ENCODE measurements at places on chromosomes 5 and 9.

- no peak for DNase-seq
Measured at GRCh38 chr9:83956086-83956435, 24.0 kb downstream of the HNRNPK start.

DNA sequence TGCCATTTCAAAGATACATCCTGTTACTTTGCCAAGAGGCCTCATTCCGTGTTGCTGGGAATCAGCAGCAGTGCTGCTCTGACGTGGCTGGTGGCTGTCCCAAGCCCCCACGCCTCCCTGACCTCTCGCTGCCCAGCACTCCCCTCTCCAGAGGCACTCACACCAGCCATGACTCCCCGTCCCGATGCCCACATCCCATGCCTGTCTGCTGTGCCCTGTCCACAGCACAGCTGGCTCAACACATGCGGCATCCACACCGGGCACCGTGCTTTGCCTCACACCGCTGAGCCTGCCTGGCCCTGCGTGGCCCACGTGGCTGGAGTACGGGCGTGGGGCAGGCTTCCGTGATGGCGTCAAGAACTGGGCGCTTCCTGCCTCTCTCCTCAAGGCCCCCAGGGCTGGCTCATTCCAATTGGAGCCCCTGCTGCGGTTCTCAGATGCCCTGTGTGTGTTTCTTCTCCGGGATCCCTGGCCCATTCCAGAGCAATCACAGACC, 7.8 kb upstream of the LCN1 start:
- peak; percentile 30 for DNase-seq

- no peak for DNase-seq
Measured at GRCh38 chr5:147668385-147668784, 114.1 kb downstream of the JAKMIP2 start.

- no peak for DNase-seq
Measured at GRCh38 chr9:107983181-107983603, 493.6 kb upstream of the KLF4 start.

DNA sequence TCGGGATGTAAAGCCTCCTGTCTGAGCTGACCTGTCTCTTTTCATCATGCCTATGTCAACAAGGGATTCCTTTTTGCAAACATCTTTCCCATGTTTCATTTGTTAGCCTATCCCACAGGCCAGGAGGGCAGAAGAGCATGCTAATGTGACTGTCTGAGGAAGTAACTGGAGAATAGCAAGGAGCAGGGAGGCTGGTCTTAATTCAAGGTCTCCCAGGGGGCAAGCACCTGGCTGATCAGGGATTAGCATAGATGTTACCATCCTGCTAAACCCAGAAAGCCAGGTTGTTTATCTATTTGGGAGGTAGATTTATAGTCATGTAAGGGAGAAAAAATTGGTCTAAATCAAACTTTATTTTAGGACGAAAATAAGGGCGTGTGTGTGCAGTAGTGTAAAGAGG, 36.7 kb upstream of the MAP1B start:
- DNase-seq: no peak

DNA sequence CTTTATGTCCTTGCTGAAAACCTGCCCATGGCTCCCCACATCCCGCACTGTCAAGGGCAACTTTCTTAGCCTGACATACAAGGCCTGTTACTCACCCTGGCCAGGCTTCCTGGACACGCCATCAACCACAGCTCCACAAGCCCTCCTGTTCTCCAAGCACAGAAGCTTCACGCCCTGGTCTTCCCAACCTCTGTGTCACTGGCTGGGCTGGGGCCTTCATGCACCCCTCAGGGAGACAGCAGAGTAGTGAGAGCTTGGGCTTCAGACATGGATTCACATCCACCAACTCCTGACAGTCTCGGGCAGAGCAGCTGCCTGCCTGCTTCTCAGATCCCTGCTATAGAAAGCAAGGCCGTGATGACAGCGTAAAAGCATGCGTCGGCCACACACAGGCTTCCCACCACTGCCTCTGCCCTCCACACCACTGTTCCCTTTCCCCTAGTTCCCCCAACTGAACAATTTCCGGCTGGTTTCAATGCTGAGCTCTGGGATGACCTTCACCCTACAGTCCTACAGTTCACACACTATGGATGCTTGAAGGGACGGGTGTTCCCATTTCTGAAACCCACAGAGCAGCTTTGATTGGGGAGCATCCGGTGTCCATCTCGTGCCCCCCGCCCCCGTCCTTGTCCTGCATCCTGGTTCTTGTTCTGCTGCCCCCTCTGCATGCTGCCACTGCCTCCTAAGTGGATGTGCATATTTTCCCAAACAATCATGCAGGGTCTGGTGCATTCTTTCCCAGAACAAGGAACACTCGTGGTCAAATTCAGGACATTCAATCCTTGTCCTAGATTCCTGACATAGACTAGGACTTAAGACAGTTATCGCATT, 33.4 kb upstream of the ADAMTS2 start:
- no peak for DNase-seq

DNA sequence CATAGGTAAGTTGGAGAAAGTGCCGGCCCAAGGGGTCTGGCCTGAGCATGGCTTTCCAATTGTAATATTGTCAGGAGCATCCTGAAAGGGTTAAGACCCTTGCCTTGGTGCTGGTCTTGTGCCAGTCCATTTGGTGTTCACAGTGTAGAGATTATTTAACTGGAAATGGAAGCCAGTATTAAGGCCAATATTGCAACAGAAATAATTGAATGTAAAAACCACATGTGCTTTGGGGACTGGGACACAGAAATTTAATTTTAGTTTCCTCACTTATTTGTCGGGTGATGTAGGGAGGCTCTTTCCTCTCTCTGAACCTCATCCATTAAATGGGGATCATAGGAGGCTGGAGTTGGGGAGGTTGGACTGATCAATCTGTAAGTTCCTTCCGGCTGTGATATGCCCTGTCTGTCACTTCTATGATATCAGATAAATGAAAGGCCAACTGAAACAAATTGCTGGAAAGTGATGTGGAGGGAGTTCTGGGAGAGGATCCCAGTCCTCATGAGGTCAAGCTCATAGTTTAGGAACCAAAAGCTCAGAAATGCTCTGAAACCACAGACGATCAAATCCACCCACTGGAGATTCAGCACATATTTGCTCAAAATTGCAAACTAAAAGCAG, 54.8 kb upstream of the COL15A1 start:
- no peak for DNase-seq

DNA sequence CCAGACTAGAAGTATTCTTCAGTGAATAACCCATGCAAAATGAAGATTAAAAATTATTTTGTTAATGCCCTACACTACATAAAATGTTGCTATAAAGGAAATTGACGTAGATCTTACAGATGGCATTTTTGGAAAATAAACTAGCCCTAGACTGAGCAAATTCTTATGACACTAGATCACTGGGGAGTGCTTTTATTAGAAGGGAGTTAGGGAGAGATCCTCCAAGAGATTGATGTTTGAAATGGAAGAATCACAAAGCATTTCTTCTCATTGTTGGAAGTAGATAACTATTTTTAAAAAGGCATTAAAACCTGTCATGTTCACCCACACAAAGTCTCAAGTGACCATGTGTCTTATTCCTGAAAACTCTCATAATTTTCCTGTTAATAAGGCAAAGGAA, 351.1 kb upstream of the TLE4 start:
- no peak for DNase-seq

DNA sequence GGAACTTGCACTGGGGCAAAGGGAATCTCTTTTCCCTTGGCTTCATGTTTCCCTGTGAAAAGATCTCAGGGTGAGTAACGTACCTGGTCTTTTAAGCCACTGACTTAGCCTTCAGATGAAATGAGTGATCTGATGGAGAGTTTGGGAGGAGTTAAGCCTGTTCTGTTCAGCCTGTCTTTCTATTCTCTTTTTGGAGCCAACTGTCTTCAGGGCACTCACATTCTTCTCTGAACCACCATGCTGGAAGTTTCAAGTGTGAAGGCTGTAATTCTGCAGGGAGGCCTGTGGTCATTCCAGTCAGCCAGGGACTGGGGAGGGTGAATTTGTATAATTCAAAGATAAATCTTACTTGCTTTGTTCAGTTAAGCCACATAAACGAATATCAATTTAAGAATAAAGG, 722.2 kb upstream of the SEMA6A start:
- no peak for DNase-seq

DNA sequence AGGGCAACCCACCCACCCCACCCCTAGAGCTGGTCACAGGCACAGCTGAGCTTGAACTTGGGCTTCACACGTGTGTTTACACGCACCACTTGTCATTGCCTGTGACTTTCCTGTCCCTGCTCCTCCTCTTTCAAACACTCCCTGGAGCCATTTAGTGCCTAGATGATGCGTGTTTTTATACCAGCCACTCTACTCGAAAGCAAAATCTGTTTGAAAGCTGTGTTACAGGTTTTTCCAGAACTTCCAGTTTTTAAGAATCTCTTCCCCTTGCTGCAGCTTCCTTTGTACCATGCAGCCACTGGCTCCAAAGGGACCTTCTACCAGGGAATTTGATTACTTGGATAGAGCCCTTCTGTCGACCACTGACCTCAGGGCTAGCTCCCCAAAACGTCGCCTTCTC, 78.8 kb upstream of the SPRY4 start:
- no peak for DNase-seq

DNA sequence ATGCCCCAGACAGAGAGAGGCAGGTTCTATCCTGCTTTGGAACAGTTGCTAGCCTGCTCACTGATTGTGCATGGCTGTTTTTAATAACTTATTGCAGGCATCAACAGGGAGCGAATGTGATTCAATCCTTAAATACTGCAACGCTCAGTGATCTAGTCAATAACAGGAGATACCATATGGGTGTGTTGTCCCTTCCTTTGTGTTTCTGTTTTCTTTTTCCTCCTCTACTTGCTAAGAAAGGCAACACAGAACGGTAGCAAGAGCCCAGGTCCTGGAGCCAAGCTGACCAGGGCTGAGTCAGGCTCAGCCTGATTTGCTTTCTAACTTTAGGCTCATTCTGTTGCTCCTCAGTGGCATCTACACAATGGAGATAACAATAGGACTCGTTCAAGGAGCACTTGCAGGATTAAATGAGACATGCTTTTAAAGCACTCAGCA, 98.6 kb upstream of the EQTN start:
- no peak for DNase-seq

Measured in activated CD8-positive, alpha-beta memory T cell treated with anti-CD3 and anti-CD28 coated beads for 24 hours (primary cell).